ENCODE measurements at places on chromosomes 3 and 15.

DNA sequence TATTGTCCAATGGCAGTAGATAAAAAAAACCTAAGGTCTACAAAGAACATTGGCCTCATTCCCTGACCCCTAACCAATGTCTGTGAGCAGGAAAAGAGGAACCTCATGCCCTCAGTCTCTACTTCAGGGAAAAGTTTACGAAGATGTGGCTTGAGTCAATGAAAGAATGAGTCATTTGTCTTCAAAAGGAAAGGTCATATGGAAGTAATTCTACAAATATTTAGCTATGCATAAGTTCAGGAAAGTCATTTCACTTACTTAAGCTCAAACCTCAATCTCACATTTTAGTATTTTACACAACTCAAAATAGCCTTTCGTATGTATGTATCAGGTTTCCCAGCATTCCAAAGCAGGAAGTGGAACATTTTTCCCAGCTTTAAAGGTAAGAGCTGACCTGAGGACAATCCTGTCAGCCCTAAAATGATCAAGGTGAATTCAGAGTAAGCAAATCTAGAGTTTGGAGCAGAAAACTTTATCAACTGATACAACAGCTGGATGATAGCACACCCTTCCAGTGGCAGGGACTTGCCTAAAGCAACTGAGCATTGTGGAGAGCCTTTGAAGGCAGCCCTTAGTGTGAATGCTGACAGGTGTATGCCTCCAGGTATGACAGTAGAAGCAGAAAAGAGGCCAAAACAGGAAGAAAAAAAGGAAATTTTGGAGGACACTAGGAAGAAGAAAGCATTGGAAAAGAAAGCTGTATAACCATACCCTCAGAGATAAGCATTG lies 53.9 kb upstream of the ACKR4 start:
- no peak for DNase-seq

GRCh38 chr3:112101916-112102315 lies 15.7 kb downstream of the C3orf52 start:
- DNase-seq, result no peak

DNA sequence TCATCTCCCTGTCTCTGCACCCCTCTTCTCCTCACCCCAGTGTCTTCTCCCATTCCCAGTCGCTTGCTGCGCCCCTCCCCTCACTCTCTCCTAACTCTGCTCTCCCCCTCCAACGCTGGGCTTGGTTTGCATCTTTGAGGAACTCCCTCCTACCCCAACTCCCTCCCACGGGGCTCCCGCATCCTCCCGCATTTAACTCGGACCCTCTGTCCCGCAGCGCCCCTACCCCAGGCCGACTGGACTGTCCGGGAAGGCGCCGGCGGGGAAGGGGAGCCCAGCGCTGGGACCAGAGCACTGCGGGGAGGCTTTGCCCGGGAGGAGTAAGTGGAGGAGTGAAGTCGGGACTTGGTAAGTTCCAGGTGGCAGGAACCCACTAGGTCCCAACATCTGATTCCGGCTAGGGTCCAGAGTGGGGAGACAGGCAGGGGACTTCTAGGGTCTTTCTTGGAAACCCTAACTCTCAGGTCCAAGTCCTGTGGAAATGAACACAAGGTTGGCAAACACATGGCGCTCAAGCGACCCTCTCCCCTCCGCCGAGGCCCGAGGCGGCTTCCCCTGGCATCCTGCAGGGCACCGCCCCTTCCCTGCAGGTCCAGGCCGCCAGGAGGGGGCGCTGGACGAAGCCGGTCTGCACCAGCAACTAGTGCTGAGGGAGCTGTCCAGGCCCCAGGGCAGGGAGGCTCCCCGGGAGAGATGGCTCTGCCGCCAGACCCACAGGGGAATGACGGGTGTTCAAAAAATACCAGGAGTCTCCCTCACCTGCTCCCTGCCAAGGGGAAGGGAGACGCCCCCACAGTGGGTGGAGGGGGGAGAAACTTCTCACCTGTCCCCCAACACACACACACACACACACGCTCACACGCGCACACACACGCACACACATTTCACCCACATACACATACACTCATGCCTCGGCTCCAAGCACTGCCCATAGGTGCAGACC lies 53.2 kb downstream of the LHFPL4 start:
- DNase-seq, result peak; percentile 25

DNA sequence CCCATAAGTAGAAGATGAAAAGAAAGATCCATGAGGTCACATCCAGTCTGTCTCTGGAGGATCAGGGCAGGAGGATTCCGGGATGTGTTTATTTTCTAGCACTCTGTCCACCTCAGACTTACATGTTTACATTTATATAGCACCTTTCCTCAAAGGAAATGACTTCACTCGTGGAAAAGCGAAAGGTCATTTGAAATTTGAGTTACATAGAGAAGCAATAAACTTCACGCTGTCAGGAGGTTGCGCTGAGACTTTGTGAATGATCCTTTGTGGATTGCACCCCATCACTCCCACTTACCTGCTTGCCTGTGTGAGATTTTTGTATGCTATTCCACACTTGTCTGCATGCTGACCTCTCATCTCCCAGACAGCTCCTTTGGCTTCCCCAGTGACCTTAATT lies 540.5 kb downstream of the AGBL1 start:
- no peak for DNase-seq

DNA sequence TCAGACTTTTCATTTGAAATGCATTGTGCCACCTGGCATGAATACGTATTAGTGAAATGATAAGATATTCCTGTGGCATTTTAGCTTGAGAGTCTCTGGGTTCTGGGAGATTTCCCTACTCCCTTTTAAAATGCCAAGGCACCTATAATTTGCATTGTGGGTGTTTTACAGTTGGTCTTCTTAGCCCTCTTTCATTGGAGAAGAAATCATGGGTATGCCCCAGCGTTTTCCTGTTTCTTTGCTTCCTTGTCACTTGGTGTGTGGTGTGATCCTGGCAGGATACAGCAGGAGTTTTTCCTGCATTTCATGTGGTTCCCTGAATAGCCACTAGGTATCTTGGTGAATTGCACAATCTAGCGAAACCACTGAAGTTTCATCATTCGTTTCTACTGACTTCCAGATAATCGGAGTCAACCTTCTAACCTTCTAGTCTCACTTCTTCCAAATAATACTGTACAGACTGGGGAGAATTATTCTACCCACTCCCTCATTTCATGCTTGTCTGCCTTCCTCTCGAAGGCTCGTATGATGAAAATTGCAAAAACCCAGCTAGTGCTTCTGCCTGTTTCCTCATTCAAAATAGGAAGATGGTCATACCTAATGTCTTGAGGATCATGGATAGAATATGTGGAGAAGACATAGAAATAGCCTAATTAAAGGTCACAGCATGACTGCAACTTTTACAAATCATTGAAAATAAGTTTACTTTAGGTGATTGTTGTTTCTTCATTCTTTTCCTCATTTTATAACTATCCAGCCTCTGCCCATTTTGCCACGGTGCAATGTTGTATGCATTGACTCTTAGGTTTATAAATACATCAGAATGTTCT lies 2.6 kb downstream of the BHLHE40 start:
- no peak for DNase-seq

DNA sequence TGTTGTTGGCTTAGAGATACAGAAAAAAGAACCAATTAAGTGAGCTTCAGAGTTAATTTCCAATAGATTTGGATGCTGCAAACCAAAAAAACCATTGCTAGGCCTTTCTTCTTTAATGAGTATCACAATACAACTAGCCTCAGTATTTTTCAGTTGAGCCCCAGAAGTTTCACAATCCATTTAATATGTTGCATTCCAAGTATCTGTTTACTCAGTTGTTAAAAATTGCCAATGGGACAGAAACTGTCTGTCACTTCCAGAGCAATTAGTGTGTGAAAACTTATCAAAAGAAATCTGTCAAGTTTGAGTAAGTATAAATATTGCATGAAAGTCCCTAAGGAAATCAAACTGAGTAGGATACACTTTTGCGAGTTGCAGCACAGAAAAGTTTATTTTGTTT lies 247.8 kb downstream of the IL5RA start:
- no peak for DNase-seq

GRCh38 chr3:106332884-106333283 lies 464.1 kb upstream of the CBLB start:
- DNase-seq, result peak; percentile 76

GRCh38 chr3:42661593-42662022 lies 8.1 kb downstream of the ZBTB47 start:
- no peak for DNase-seq

- DNase-seq, result no peak
These were observed 11.3 kb downstream of the PRKCI start for GRCh38 chr3:170233530-170233929.

GRCh38 chr15:78304216-78305066 lies 5.0 kb upstream of the SKIC8 start:
- DNase-seq, result no peak

DNA sequence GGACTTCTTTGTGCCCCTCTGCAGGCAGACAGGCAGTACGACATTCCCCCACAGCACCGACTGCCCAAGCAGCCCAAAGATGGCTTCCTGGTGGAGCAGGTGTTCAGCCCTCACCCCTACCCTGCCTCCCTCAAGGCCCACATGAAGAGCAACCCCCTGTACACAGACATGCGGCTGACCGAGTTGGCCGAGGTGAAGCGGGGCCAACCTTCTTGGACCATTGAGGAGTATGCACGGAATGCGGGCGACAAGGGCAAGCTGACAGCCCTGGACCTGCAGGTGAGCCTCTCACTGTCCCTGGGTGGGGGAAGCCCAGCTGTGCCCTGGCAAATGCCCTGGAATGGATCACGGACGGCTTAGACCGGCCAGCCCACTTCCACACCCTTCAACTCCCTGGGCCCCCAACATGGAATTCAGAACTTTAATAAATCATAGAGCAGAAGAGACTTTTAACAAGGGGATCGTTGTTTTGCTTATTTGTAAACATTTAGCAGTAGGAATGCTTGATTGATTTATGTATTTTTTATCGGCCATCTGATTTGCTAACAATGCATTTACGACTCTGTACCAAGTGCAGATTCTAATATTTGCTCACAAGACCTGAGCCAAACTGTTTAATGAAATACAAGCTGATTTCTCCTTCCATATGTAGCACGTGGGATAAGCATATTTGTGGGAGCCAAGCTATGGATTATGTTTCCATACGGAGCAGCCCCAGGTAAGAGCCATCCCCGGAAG lies 31.1 kb downstream of the MINAR1 start:
- DNase-seq, result no peak

DNA sequence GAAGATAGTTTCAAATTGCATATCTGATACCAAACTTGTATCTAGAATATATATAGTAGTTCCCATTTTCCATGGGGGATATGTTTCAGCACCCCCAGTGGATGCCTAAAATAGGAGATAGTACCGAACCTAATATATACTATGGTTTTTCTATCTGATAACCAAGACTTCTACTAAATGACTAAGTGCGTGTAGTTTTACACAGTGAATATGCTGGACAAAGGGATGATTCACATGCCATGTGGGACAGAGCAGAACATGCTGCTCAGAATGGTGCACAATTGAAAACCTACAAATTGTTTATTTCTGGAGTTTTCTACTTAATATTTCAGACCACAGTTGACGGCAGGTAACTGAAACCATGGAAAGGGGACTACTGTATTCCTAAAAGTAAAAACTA lies 73.4 kb upstream of the TP63 start:
- DNase-seq, result no peak

GRCh38 chr3:16176391-16177030 lies 2.0 kb downstream of the GALNT15 start:
- DNase-seq, result no peak

GRCh38 chr3:108453565-108453964 lies 56.8 kb downstream of the MYH15 start:
- no peak for DNase-seq

GRCh38 chr15:32664796-32665195 lies 23.3 kb downstream of the SCG5 start:
- DNase-seq, result no peak

DNA sequence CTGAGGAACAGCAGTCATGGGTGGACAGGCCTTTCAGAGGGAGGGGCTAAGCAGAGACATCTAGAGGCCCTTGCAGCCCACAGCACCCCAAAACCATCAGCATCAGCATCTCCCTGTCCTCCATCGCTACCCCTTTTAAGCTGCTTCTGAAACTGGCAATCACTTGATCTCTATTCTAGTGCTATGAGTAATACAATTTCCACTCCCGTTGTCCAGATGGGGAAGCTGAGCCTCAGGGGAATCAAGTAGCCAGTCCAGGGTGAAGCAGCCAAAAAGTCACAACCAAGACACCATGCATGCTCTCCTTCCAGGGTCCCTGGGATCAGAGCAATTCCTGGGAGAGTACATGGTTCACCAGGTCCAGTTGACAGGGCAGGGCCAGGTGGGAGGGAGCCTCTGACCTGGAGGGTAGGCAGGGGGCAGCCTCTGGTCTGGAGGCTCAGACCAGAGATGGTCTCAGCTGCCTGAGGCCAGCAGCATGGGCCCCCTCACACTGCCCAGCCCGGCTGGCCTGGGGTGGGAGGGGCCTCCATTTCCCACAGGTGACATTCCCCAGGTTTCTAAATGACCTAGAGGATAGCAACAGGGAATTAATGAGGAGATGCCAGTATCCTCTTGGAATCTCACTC lies 30.0 kb downstream of the KLHL25 start:
- DNase-seq, result no peak

- DNase-seq, result no peak
These were observed 747.4 kb upstream of the NECTIN3 start for GRCh38 chr3:110324171-110324705.

GRCh38 chr3:116040152-116040551 lies 405.1 kb downstream of the LSAMP start:
- no peak for DNase-seq

- no peak for DNase-seq
These were observed 43.1 kb upstream of the HACD2 start for GRCh38 chr3:123627673-123628670.

- peak; percentile 17 for DNase-seq
These were observed 392.6 kb upstream of the TPM1 start for GRCh38 chr15:62649793-62650420.

DNA sequence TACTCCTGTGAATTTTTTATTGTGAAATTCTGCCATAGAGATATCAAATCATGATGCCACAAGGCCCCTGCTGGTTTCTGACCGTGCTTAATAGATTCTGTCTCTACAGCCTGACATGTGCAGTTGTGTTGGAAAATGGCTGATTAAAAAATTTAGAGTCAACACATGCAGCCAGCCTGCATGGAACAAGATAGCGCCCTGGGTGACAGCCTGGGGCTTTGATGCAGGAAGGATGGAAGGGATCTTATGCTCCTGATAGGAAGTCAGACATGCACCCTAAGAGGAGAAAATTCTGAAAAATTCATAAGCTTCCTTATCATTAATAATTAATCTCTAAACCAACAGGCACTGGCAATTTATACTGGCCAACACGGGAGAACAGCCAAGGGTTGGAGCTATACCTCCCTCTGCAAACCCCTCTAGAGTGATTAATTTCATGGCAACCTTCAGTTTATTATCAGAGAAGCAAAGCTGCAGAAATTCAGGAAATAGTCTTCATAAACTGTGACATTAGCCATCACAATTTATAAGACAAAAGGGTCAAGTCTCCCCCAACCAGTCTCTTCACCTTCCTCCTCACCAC lies 198.4 kb downstream of the CADPS start:
- no peak for DNase-seq

- no peak for DNase-seq
These were observed 20.4 kb downstream of the IGF1R start for GRCh38 chr15:98668566-98669308.

DNA sequence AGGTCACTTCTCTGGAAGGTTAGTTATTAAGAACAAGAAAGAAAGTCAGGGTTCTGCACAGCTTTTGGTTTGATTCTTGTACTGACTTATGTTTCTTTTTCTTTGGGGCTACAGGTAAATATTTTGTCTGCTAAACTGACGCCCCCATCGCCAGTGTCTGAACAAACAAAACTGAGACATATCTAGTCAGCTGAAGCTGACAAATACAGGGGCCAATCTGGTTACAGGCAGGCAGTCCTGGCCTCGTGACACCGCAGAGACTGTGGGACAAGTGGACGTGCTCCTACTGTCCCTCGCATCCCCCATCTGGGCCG lies 4.6 kb upstream of the RPL14 start:
- DNase-seq, result no peak

All from stimulated activated CD8-positive, alpha-beta memory T cell treated with anti-CD3 and anti-CD28 coated beads, Interleukin-7, amount 100 ng/mL, for 48 hours (primary cell).